ENCODE measurements at places on chromosomes 2 and 18.

DNA sequence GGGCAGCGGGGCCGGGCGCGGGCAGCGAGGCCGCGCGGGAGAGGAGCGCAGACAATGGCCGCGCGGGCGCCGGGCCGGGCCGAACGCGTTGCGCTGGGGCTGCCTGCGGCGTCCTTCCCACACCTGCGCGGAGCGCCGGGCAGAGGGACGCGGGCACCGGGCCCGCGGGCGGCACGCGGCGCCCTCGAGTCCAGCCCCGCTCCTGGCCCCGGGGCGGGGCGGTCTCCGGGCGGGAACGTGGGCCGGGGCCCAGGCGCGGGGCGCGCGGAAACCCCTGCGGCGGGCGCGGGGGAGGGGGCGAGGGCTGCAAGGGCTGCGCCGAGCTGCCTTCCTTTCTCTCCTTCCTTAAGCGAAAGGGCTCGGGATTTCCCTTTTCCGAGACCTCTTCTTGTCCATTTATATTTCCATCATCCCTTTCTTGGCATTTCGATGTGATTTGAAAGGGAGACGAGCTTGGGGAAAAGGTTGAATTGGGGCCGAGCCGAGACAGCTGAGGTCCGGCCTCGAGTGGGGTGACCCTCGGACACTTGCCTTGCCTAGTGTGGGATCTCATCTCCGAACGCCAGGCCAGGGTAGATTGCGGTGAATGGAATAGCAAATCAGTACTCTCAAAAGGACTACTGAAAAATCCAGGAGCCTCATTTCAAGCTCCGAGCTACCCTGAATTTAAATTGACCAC is 676 bp downstream of the KLHL23 start:
- peak; percentile 75 for DNase-seq

DNA sequence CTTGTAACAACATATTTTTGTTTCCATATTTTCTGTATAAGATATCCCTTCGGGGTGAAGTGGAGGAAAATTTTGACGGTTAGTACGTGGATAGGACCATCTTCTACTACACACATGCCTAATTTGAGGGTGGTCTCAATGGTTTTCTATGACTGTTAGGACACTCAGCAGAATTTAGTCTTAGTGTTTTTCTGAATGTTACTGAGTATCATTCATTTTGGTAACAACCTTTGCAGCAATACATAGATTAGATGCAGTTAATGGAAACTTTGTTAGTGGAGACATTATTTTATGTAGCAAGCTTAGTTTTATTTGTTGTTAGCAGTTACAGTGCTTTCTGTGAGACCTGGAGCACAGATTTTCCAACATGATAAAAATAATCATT is 1.6 kb downstream of the ITGAV start:
- peak; percentile 31 for DNase-seq

- DNase-seq, result peak; percentile 30
Measured at GRCh38 chr2:44342854-44343253, 18.4 kb downstream of the PREPL start.

GRCh38 chr2:192286093-192286701 is 91.5 kb upstream of the TMEFF2 start:
- DNase-seq, result peak; percentile 43
